PC-3 (cell line): ENCODE measurements at places on chromosomes 3 and 15. TPM values are rescaled to one million over a fixed set of nuclear protein-coding genes. Genes with fewer than 3 reads are reported as not detected.

DNA sequence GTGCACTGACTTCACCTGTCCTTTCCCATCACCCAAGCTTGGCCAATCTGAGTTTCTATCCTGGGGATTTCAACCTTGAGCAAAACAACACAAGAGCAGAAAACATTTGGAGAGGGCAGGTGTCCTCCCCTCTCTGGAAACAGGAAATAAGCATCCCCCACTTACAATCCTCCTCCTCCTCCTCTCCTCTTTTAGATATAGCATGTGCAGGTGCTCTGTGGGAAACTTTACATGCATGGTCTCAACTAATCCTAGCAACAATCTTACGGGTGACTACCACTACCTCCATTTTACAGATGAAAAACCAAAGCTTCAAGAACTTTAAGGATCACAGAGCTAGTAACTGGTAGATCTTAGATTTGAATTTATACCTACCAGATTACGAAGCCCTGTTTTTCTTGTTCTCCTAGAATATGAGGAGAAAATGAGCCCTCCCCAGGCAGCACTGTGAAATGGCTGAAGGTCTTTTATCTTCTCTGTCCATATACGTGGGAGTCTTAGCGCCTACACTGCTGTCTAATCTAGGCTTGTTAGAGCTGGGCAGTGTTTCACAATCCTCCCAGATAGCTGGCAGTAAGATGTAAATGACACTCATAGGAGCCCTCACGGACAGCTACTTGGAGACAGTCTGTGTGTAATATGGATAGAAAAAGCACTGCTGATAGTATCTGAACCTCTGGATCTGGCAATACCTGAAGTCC, 301.2 kb upstream of the PROK2 start:
- no peak for DNase-seq
- H3K36me3 ChIP-seq, result no peaks in the 10 kb centered on the region
- H3K4me1 ChIP-seq, result no peaks in the 10 kb centered on the region
- peaks cover 30% of the 10 kb centered on the region for H3K27me3 ChIP-seq

- H3K4me3 ChIP-seq, result no peak overlapping the region
- H3K4me1 ChIP-seq, result peaks cover 12% of the 10 kb centered on the region; the same call in 1 of the 2 replicates
- DNase-seq, result no peak
- no peaks in the 10 kb centered on the region for H3K36me3 ChIP-seq
- H3K27ac ChIP-seq, result no peak overlapping the region
Measured at GRCh38 chr15:82186719-82187406, 75.7 kb downstream of the EFL1 start.

GRCh38 chr3:160601288-160601687, 35.9 kb upstream of the KPNA4 start:
- H3K27me3 ChIP-seq, result no peaks in the 10 kb centered on the region
- H3K4me1 ChIP-seq, result peaks cover 6% of the 10 kb centered on the region
- DNase-seq, result no peak
- no peak overlapping the region for H3K27ac ChIP-seq

GRCh38 chr3:195246581-195246995, 24.4 kb downstream of the XXYLT1 start:
- H3K27me3 ChIP-seq, result no peaks in the 10 kb centered on the region
- no peak overlapping the region for H3K27ac ChIP-seq
- H3K36me3 ChIP-seq, result no peaks in the 10 kb centered on the region
- no peaks in the 10 kb centered on the region for H3K4me1 ChIP-seq
- DNase-seq, result no peak
- no peak overlapping the region for H3K4me3 ChIP-seq

- no peak for DNase-seq
- no peaks in the 10 kb centered on the region for H3K27me3 ChIP-seq
- H3K27ac ChIP-seq, result no peak overlapping the region
- H3K4me3 ChIP-seq, result no peak overlapping the region
Measured at GRCh38 chr15:29056839-29057450, 171.2 kb downstream of the APBA2 start.

- peak; percentile 32 for DNase-seq
- H3K36me3 ChIP-seq, result peaks cover 14% of the 10 kb centered on the region
- no peaks in the 10 kb centered on the region for H3K27me3 ChIP-seq
- peaks cover 47% of the 10 kb centered on the region for H3K4me1 ChIP-seq
Measured at GRCh38 chr15:70853318-70853972, 512 bp downstream of the LARP6 start.

DNA sequence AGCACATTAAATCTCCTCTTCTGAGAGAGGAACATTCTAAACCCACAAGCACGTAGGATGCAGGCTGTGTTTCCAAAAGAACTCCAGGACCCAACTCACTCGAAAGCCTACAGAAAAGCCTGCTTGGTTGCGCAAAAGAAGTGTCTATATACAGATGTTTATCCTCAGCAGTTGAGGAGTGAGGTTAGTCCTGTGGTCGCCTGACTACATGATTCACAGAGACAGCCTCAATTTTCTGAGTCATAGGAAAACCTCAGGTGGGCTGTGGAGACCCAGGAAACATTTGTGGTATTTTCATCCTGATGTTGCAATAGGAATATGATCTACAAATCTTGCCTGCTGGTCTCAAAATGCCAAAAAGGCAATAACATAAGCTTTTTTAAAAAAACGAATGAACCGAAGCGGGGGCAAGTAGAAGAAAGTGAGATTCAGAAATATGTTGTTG, 183.8 kb upstream of the THRB start:
- peaks cover 27% of the 10 kb centered on the region for H3K4me1 ChIP-seq
- H3K27ac ChIP-seq, result peak overlapping the region; percentile 27
- H3K27me3 ChIP-seq, result no peaks in the 10 kb centered on the region
- peak overlapping the region; percentile 60 for H3K4me3 ChIP-seq

DNA sequence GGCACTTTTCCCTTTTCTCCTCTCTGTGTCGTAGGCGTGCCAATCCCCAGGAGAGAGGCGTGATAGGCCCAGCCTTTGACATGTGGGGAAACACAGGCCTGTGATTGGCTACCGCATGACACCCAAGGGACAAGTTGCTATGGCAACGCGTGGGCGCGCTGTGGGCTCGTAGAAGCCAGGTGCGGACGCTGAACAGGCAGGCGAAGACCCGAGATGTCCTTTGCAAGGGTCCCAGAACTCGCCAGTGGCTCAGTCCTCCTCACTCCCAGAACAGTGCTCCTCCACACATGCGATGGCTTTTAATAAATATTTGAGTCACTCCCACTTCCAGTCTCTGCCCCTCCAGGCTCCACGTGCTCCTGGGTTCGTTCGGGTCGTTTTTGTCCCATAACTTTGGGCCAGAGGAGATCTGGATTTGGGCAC, 4.2 kb downstream of the SLC51B start:
- peak overlapping the region; percentile 58 for H3K4me3 ChIP-seq
- H3K27ac ChIP-seq, result no peak overlapping the region
- peak; percentile 93 for DNase-seq
- no peaks in the 10 kb centered on the region for H3K36me3 ChIP-seq

DNA sequence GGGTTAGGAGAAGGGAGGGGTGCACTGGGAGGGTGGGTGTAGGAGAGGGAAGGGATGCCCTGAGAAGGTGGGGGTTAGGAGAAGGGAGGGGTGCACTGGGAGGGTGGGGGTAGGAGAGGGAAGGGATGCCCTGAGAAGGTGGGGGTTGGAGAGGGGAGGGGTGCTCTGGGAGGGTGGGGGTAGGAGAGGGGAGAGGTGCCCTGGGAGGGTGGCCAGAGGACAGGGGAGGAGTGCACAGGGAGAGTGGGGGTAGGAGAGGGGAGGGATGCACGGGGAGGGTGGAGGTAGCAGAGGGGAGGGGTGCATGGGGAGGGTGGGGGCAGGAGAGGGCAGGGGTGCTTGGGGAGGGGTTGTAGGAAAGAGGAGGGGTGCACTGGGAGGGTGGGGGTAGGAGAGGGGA, 3.2 kb downstream of the TM4SF19 start:
- H3K27me3 ChIP-seq, result no peaks in the 10 kb centered on the region
- DNase-seq, result no peak
- H3K36me3 ChIP-seq, result no peaks in the 10 kb centered on the region
- no peak overlapping the region for H3K27ac ChIP-seq

DNA sequence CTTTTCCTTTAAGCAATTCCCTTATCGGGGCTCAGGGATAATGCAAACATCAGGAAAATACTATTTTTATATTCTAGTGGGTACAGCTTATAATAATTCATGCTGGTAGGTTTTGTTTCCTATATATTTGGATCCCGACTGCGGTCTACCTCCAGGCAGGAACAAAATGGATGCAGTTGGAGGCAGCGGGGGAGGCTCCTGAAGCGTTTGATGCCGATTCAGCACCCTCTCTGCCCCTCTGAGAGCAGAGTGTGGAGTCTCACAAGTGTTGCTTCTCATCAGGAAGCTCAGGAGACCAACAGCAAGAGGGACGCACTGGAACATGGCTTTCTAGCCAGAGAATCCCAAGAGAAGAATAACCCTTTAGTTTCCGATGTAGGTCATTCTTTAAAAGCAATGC, 104.9 kb downstream of the RORA start:
- H3K36me3 ChIP-seq, result no peaks in the 10 kb centered on the region
- H3K27ac ChIP-seq, result no peak overlapping the region
- DNase-seq, result no peak
- no peaks in the 10 kb centered on the region for H3K4me1 ChIP-seq

- H3K36me3 ChIP-seq, result no peaks in the 10 kb centered on the region
- H3K27me3 ChIP-seq, result peaks cover 8% of the 10 kb centered on the region
- no peak overlapping the region for H3K27ac ChIP-seq
- H3K4me3 ChIP-seq, result no peak overlapping the region
- no peak for DNase-seq
Measured at GRCh38 chr3:152703245-152703890, 131.6 kb upstream of the P2RY1 start.

NRG4 gene
- 2.8 and 3.1 TPM in 2 replicates for total RNA-seq

SKOR1 gene
- 0.11 and 0.35 TPM in 2 replicates for total RNA-seq

ARNT2 gene
- total RNA-seq, result 0.11 and 0.35 TPM in 2 replicates
